Lung (tissue), 17 donors: ENCODE measurements at places on chromosomes 11 and 22. TPM values are rescaled to one million over a fixed set of nuclear protein-coding genes. Genes with fewer than 3 reads are reported as not detected.

GRCh38 chr22:40258501-40258915, 80.8 kb downstream of the TNRC6B start:
- no peak for DNase-seq

DNA sequence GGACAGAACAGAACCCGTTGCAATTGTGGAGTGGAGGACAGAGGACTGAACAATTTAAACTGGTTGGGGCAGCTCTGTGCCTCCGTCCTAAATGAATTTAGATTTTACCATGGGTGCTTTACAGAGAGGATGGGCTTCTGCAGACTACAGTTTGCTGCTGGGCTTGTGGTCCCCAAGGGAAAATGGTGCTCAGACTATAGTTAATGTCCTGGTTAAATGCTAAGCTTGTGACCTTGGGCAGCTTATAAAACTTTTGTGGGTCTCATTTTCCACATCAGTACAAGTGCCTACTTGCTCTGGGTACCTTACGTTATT, 355.2 kb upstream of the NARS2 start:
- no peak for DNase-seq

DNA sequence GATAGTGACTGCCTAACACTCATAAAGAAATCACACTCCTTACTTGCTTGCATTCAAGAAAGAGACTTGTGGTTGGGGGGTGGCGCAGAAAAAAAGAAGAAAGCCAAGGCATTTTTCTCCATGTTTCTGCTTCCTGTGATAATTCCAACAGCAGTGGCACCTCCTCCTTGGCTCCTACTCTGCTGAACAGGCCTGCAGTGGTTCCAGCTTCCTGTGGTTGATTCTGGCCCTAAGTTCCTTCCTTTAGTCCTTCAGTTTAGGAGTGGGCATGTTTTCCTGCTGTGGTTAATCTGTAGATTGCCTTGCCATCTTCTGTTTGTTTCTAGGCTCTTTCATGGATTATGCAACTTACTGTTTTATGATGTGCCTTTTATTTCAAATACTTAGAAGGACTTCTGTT, 940.4 kb downstream of the DLG2 start:
- DNase-seq, result no peak

DNA sequence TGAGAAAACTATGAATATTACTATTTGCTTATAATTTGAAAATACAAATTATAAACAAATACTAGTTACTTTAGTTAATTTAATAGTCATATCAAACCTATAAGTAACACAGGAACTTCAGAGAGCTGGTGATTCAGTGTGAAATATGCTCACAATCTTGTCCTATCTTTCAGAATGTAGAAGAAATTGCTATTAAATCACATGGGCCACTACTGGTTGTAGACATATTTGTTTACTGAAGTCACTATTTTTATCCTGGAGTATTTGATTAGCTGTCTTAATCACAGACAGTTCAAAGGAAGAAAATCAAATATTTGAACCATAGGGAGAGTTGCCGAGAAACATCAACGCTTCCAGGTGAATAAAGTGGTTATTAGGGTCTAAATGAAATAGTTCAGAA, 187.6 kb upstream of the ANO3 start:
- DNase-seq, result no peak

The APOC3 gene
- total RNA-seq, result 2.3 TPM

The TRIM48 gene
- total RNA-seq, result not detected

The ANKRD49 gene
- 22.6 TPM for total RNA-seq

The OOSP4A gene
- total RNA-seq, result 0.40 TPM

The CARD16 gene
- total RNA-seq, result 43.0 TPM

The BATF2 gene
- 2.9 TPM for total RNA-seq

DNA sequence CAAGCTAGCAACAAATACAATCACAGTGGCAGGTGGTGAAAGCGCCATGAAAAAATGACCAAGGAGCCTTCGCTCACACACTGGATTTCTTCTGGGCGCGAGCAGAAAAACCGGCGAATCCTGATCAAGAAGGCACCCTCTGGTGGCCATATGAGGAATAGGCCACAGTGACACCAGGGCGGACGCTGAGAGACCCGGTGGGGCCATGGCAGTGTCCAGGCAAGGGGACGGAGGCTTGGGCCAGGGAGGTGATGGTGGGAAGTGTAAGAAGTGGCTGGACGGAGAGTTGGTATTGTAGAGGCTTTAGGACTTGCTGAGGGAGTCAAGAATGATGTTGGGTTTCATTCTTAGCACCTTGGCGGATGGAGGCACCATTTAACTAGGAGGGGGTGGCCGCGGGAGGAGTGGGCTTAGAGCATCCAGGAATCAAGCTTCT, 16.9 kb upstream of the RAC2 start:
- DNase-seq, result peak; percentile 45

The PAMR1 gene
- total RNA-seq, result 15.2 TPM

GRCh38 chr11:8192016-8192895, 23.4 kb upstream of the RIC3 start:
- peak; percentile 87 for DNase-seq
